Muscle of back (tissue), 13 donors: ENCODE measurements at places on chromosomes 1 and 21.
A peak's percentile ranks its signal among the peaks of the same experiment; 100 is the strongest.

DNA sequence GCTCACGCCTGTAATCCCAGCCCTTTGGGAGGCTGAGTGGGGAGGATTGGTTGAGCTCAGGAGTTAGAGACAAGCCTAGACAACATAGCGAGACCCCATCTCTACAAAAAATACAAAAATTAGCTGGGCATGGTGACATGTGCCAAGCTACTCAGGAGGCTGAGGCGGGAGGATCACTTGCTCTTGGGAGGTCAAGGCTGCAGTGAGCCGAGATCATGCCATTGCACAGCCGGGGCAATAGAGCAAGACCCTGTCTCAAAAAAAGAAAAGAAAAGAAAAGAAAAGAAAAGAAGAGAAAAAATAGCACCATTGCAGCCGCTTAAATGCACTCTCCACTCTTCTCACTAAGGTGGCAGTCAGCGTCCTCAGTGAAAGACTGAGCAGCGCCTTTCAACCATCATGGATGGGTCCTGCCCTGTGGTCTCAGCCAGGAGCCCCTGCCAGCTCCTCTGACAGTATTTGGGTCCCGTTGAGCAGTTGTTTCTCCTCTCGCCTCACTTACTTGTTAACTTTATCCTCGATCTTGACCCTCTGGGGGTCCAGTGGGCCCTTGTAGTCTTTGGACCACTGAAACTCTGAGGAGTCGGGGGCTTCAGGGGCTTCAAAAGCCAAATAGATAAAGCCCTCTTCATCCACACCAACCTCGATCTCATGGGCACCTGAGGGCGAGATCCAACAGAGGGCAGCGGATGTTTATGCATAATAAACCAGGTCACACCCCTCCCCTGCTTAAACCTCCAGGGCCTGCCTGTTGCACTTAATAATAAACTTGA, 36.9 kb downstream of the MYOM3 start:
- DNase-seq: no peak

DNA sequence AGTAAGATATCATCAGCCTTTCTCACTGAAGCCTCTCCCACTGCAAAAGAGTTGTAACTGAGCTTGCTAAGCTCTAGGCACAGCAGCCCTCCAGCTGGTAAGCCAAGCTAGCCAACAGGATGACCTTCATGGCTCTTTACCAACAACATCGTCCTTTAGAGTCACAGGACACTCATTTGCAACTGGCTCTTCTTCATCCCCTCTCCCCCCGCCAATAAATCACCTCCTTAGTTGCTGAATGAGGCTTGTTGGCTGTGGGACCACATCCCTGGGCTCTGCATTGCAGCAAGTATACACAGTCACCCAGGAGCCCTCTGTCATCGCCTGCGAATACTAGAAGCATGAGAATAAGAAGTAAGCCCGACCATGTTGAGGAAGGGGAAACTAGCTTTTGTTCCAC, 16.0 kb upstream of the ZNF697 start:
- DNase-seq: no peak

DNA sequence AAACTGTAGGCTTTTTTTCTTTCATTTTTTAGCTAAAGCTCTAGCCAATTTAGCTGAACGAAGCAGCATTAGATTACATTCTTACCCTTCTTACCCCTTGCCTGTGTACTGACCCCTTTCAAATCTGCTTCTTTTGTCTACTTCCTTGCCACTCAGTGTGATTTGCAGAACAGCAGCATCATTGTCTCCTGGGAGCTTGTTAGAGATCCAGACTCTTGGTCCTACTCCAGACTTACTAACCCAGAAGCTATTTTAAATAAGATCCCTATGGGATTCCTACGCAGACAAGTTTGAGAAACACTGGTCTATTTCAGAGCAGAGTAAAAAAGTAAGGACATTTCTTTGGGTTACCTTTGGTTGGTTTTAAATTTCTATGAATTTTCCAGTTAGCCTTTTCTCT, 13.8 kb downstream of the LRRC39 start:
- peak; percentile 26 for DNase-seq

GRCh38 chr1:25469177-25469576, 38.5 kb downstream of the MACO1 start:
- DNase-seq: no peak

- no peak for DNase-seq
Measured at GRCh38 chr1:192977089-192977706, 82.0 kb downstream of the UCHL5 start.

DNA sequence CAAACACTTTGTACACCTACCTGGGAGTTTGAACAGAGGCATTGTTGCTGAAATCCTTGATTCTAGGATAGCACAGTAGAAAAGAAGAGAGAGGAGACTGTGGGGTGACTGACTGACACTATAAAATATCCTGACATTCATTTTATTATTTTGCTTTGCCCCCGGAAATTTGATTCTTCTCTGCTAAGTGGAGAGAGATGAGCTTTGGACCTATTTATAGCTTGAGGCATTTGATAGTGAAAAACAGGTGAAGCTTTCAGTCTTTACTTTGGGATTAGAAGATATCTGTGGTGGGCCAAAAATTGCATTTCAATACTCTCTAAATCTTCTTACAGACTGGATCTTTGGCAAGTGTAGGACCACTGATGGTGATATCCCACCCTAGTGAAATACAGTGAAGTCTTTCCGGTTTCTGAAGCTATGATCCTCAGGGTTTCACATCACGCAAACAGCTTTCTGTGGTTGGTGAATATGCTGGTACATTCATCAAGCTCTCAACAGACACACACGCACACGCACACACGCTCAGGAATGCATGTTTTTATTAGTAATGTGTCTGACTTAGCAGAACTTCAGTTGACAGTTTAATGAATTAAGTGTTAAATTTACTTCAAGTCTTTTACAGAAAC, at the start of gene AMPD1:
Gene AMPD1 (minus strand): TSS at position 117 of the 629 bp plus-strand sequence. CDS start 75 bp downstream, at position 42.
- no peak for DNase-seq

- no peak for DNase-seq
Measured at GRCh38 chr1:220341126-220341525, 68.9 kb upstream of the RAB3GAP2 start.

DNA sequence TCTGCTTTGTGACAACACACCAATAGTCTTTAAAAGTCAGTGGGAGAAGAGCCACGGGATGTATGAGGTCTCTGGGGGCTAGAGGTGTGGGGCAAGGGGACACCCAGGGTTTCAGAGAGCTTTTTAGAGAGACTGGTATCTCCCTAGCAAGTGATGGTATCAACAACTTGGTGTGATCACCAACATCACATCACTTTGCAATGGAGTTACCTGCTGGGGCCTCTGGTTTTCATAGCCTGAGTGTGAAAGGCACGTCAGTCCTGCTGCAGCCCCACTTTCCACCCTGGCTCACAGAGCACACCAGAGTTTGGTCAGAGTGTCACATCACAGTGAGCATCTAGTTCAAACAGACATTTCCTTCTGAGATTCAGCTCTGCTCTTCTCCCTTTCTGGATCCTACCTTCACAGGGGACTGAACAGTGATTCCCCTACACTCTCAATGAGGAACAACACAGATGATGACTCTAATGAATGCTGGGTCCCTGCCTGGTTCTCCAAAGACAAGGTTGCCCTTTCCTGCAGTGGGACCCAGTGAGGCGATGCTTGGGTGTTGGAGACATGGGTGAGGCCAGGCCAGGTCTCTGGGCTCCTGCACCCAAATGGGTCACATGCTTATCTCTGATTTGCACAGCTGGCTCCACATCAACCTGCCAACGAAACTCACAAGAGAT, 2.0 kb upstream of the MAN1C1 start:
- DNase-seq: no peak

- no peak for DNase-seq
Measured at GRCh38 chr1:25526753-25527152, 16.7 kb upstream of the LDLRAP1 start.

GRCh38 chr1:61132645-61133334, 50.4 kb downstream of the NFIA start:
- DNase-seq: no peak

- DNase-seq: no peak
Measured at GRCh38 chr1:2019571-2020309, 595 bp downstream of the GABRD start.

GRCh38 chr1:24805534-24806301, 60.5 kb downstream of the CLIC4 start:
- no peak for DNase-seq

DNA sequence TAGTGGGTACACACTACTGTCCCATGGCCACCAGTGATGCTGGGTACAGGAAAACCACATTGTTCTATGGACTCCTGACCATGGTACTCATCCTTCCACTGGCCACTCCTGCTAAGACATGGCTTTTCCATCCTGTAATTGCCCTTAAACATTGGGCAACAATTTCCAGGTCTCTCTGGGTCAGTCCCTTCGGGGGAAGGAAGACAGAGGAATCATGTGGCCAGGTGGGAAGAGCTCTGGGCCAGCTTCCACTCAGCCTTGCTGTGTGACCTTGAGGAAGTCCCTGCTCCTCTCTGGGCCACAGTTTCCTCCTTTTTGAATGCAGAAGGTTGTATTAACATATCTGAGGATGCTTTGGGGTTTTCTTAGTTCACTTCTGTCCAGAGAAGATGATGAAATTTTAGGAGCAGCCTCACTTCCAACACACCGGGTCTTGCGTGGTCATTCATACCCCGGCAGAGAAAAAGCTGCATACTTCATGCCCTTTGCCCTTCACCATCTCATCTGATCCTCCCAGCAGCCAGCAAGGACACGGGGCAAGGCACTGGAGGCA, 50.8 kb downstream of the SRRM1 start:
- no peak for DNase-seq

GRCh38 chr21:34180826-34181359, 107.5 kb downstream of the MRPS6 start:
- no peak for DNase-seq

DNA sequence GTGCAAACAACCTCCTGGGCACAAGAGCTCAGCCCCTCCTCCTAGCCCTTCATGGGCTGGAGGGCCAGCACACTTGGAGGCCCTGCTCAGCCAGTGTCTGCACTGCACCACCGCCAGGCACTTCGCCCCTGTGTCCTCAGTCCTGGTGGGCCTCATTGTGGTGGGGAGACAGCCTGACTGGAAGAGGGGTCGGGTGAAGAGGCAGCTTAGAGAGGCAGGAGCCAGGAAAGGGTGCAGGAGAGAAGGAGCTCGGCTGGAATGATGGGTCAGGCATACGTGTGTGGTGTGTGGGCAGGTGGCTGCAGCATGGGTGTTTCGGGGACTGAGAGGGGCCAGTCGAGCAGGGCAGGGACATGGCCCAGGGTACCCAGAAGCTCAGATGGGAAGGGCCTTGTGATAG, 4.1 kb downstream of the WNT3A start:
- DNase-seq: no peak

- DNase-seq: no peak
Measured at GRCh38 chr1:98133131-98133530, 212.3 kb upstream of the DPYD start.

- DNase-seq: no peak
Measured at GRCh38 chr1:204221271-204221670, 7.5 kb upstream of the GOLT1A start.

DNA sequence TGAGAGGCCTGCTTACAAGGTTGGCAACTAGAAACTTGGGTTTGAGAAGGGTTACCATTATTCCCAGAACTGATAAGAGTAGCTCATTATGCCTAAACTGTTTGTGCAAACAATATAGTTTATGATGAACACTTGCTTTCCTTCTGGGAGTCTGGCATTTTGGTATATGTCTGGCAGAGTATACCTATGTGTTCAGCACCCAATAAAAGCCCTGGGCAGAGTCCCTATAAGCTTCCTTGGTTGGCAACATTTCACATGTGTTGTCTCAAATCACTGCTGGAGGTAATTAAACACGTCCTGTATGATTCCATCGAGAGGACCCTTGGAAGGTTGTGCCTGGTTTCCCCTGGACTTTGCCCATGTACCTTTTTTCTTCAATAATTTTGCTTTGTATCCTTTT, 39.7 kb upstream of the DMRTA2 start:
- no peak for DNase-seq

- no peak for DNase-seq
Measured at GRCh38 chr21:36799869-36800268, 101.0 kb downstream of the SIM2 start.

- no peak for DNase-seq
Measured at GRCh38 chr1:39190096-39190495, 14.4 kb upstream of the MACF1 start.

DNA sequence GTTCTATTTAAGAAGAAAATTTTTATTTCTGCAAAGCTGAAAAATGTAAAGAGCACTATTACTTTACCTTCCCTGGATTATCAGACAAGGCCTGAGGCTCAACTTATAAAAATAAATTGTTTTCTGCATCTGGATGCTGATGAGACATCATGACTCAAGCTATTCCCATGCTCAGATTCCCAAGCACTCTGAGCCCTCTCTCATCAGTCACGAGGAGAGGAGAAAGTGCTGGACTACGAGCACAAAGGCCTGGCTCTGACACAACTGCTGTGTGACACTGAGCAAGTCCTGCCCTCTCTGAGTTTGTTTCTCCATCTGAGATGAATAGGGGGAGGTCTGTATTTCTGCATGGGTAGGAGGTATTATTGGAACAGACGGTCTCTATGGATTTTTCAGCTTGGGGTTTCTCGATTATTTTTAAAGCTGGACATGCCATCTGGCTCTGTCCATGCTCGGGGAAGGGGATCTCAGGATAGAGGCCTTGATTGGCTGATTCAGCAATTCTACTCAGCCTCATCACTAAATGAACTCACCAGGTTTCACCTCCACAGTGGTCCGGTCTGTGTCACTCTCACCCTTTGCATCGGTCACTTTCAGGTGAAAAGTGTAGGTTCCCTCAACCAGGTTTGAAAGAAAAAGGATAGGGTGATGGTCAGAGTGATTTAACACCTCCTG, 107.7 kb downstream of the KIAA0319L start:
- no peak for DNase-seq

GRCh38 chr1:243487649-243488227, 231.9 kb downstream of the SDCCAG8 start:
- DNase-seq: no peak

DNA sequence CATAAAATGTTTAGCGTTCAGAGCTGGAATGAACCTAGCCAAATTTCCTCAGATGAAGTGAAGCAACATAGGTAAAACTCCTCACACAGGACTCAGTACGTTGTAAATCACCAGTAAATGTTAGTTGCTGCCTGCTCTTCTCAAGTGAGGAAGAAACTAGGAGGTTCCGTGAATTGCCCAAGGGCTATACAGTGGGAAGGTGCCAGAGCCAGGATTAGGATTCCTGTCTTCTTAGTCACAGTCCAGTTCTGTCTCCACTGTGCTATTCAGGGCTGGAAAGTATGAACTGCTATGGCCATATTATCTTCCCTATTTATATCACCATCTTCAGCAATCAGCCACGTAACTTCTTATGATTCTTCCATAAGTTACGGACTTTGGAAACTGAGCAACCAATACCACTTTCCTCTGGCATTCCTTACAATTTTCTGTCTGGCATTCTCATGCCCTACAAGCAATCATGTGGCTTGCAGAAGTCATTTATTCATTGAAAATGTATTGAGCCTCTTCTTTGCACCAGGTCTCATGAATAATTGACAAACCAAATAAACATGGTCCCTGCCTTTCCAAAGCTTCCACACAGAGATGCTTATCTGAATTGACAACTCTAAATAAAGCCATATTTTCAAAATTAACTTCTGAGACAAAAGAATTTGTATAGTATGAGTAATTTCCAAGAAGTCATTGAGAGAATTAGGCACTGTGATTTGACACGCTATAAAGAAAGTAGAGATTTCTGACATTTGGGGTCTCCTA, 271.6 kb upstream of the SGIP1 start:
- no peak for DNase-seq
